ENCODE measurements at places on chromosomes 3 and 15.

DNA sequence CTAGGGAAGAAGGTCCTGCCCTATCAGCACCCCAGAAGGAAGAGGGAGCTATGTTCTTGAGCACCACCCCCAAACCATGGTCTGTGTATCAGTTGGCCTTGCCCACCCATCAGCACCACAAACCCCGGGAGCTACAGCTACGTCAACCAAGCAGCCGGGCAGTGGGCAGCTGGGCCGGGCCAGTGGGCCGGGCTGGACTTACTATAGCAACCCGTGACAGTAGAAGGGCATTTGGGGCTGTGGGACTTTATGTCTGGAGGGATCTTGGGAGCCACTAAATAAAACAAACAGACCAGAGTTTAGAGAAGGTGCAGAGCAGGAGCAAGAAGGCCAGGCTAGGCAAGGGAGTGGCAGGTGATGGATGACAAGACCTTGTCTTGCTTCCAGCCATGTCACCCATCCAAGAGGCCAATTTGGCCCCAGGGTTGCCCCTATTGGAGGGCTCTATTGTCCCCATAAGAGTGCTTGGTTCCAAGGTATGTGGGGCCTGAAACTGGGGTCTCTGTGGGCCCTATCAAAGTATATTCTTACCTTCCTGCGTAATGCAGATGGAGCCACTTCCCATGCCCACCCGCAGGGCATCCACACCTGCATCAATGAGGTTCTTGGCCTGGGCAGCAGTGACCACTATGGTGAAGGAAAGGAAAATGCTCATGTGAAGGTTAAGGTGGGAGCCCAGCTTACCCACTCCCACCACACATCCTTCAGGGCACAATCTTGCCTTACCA is 3.2 kb downstream of the IMPDH2 start:
- DNase-seq, result no peak

GRCh38 chr3:196889844-196890708 is 22.4 kb downstream of the SENP5 start:
- no peak for DNase-seq

DNA sequence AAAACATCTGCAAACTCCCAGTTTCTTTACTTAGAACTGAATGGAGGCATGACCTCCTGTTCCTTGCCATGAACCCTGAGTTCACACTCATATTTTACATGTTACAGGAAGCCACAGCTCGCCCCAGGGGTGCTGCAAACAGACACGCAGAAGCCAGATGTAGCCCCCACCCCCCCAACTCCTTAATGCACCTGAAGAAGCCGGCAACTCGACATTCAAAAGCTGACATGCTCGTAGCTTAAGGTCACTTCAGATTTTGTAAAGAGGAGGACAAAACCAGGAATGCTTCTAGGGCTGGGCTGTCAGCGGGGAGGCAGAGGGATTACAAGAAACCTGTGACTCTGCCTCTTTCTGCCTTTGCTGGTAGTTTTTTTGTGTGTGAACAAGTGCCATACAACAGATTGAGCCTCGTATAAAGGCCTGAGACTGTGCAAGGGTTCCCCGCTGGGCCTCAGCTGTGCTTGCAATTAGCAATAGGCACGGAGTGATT is 42.0 kb upstream of the FEZF2 start:
- no peak for DNase-seq

GRCh38 chr3:111715911-111716523 is 120.9 kb upstream of the ZBED2 start:
- peak; percentile 8 for DNase-seq

GRCh38 chr3:119443179-119443578 is 20.2 kb downstream of the TMEM39A start:
- no peak for DNase-seq

GRCh38 chr3:117045143-117045542 is 335.6 kb downstream of the TUSC7 start:
- no peak for DNase-seq

DNA sequence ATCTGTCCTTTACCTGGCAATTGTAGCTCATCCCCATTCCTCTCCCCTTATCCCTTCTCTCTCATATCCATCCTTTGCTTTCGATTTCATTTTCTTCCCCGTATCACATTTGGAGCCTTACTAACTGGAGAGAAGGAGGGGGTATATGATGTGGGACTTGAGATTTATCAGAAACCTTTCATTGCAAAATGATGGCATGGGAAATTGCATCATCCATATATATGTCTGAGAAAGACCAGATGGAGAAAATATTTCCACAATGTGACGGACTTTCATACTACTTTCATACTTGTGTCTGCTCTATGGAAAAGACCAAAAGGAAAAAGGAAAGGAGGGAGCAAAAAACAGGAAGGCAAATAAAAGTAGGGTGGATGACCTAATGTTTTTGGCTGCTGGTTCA is 675.2 kb downstream of the AGBL1 start:
- DNase-seq, result no peak

DNA sequence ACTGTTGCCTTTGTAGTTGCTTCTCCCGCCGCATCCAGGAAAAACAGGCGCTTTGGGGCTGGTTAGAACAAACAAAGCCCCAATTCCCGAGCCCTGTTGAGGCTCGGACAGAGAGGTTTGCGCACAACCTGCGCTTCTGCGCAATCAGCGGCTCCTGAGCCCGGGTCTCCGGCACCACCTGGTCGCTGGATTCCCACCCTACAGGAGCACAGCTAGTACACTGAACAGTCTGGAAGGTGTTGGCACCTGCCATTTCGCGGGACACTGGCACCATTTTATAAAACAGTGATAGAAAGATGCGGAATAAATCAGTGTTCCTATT is 13.8 kb downstream of the ZIC4 start:
- no peak for DNase-seq

Data from hematopoietic multipotent progenitor cell treated with erythropoietin and hydrocortisone succinate and interleukin-3 and kit ligand, for 17 days (in vitro differentiated cells).